ENCODE measurements at places on chromosomes 13 and 19. TPM values are rescaled to one million over a fixed set of nuclear protein-coding genes. Genes with fewer than 3 reads are reported as not detected.

- no peaks in the 10 kb centered on the region for H3K27me3 ChIP-seq
- no peaks in the 10 kb centered on the region for H3K36me3 ChIP-seq
- no peak overlapping the region for H3K27ac ChIP-seq
Observed at GRCh38 chr13:46535825-46536224, 17.1 kb upstream of the LRCH1 start.

- no peak for DNase-seq
- no peaks in the 10 kb centered on the region for H3K36me3 ChIP-seq
- H3K27me3 ChIP-seq, result no peaks in the 10 kb centered on the region
- H3K4me3 ChIP-seq, result no peak overlapping the region
- peaks cover 22% of the 10 kb centered on the region for H3K4me1 ChIP-seq
- no peak overlapping the region for H3K27ac ChIP-seq
Observed at GRCh38 chr19:48632692-48633147, 4.5 kb downstream of the DBP start.

GRCh38 chr19:36060430-36060829 is 5.7 kb downstream of the WDR62 start:
- peak; percentile 29 for DNase-seq
- H3K36me3 ChIP-seq, result no peaks in the 10 kb centered on the region
- H3K4me3 ChIP-seq, result no peak overlapping the region
- no peak overlapping the region for H3K27ac ChIP-seq
- H3K27me3 ChIP-seq, result no peaks in the 10 kb centered on the region

The NEK5 gene
- not detected for total RNA-seq

DNA sequence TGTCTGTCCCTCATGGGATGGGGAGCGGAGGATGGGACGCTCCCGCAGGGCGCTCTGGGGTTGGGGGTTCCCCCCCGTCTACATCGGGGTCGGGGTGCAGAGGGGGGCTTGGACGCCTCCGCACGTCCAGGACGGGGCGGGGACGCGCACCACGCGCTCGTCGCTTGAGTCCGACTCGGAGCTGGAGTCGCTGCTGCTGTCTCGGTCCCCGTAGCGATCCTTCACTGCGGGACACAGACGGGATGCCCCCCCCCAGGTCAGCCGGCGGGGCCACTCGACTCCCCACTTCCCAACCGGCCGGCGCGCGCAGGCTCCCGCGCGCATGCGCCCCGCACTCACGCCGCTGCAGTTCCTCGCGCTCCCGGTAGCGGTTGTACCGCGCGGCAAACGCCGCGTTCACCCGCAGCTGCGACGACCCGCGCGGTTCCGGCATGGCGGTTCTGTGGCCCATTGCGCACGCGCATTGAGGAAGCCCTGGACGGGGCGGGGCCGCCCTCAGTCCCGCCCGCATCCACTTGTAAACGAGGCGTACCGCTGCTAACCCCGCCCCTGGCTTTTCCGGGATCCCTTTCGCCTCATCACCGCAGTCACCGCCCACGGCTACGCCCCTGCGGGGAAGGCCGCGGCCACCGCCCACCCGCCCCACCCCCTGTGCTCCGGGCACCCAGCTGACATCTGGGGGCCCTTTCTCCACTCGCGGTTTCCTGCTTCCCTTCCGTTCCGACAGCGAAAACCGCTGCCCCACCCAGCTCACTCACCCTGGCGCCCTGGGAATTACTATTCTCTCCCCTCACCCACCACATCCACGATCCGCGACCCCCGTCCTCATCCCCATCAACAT is at the start of gene KRI1:
Gene KRI1 (minus strand): TSS at position 444 of the 841 bp plus-strand sequence. CDS start 11 bp downstream, at position 433.
- peak; percentile 100 for DNase-seq
- H3K4me1 ChIP-seq, result peaks cover 41% of the 10 kb centered on the region

The ACP7 gene
- not detected for total RNA-seq

The FXYD3 gene
- not detected for total RNA-seq

- H3K4me3 ChIP-seq, result no peak overlapping the region
- no peaks in the 10 kb centered on the region for H3K36me3 ChIP-seq
- DNase-seq, result no peak
- peaks cover 10% of the 10 kb centered on the region for H3K4me1 ChIP-seq
- H3K27ac ChIP-seq, result no peak overlapping the region
- H3K27me3 ChIP-seq, result no peaks in the 10 kb centered on the region
Observed at GRCh38 chr19:7288131-7288530, 6.1 kb downstream of the INSR start.
